Esophagus muscularis mucosa (tissue), 4 donors: ENCODE measurements at places on chromosomes 3 and 15. TPM values are rescaled to one million over a fixed set of nuclear protein-coding genes. Genes with fewer than 3 reads are reported as not detected.

GRCh38 chr3:155239960-155240359 lies 53.5 kb downstream of the STRIT1 start:
- no peak for DNase-seq

- peak; percentile 84 for DNase-seq
These were observed 55.2 kb upstream of the CHRNA7 start for GRCh38 chr15:31974855-31975829.

DNA sequence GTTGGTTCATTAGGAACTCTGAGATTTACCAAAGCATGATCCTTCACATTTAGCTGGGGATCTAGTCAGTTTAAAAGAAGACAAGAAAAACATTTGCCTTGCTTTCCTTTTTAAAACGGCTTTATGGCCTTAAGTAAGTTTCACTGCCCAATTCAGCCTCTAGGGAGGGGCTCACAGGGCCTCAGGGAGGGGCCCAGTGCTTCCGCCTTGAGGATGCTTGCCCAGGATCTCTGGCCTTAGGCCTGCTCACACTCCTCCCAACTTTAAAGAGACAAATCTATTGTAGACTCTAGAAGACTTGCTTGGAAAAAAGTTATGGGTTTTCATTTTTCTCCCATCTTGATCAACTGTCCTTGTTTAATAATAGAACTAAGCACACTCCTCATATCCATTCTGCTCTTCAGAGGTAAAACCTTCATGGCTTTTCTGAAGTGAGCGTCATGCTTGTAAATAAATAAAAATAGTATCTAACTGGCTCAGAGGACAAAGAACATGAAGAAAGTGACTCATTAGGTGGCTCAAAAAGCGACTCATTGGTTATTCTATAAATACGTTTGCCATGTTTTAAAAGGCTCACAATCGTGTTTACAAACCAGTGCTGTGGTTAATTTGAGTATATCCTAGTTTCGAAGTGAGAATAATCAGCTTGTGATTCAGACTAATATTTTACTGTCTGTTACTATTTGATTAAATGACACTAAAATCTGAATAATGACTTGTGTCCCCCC lies 13.7 kb downstream of the PDHB start:
- no peak for DNase-seq

DNA sequence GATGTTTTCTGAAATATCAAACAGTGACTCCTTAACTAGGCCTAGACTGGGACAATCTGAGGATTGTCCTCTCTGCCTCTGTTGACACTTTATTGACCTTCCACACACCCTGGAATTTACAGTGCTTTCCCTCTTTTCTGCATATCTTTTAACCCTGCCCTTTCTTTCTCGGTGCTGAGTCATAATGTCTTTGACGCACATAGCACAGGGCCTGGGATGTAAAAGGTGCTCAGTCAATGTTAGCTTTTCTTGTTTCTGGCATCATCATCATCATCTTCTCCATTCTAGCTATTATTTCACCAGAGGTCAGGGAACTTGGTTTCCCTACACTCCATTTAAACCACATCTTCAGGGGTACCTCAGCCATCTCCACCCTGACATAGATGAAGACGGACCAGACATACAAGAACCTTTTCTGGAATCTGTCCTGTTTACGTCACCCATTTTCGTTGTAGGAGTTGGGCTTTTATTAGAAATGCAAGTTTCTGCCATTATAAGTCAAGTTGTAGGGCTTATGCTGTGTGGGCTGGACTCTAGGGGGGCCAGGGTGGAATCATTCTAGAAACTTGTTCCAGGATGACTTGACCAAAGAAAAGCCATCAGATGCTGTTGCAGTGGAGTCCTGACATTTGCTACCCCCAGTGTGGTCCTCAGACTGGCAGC lies 46.6 kb downstream of the ZBTB38 start:
- DNase-seq: no peak

DNA sequence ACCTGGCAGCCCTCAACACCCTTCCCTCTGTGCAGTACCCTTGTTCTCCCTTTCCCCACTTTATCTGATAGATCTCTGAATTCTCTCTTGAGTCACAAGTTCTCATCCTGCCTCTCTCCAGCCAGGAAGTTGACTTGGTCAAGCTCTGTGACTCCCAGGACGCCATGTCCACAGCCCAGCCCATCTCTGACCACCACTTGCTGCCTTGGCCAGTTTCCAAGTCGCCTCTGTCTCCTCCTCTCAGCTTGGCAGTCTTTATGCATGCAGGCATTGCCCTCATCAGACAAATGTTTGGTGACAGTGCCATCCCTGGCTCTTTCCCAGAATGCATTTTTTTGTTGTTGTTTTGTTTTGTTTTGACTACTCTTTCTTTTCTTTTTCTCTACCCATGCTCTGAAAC lies 25.7 kb downstream of the ZNF35 start:
- no peak for DNase-seq

GRCh38 chr3:58884453-58884852 lies 165.4 kb downstream of the CFAP20DC start:
- DNase-seq: no peak

DNA sequence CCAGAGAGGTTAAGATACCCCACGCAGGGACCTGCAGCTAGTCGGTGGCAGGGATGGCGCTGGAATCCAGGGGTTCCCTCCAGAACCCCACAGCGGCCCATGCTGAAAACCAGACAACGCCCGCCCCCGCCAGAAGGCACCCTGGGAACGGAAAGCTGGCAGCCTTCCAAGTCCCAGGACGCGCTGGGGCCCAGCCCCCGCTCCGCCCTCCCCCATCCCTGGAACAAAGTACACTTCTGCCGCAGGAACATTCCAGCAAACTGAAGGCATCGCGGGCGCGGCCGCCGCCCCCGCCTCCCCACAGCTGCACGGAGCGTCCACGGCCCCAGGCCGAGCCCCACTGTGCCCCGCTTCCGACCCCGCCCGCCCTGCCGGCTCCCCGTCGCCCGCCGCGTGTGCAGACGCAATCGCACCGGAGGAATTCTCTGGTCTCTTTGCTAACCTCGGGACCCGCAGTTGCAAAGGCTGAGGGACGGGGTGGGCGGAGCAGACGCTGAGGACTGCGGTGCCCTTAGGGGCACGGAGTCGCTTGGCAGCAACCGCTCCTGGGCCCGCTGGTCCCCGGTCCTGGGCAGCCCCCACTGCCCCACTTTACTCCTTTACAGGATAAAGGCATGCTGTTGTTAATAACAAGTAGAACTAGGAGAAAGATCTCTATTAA lies 44.8 kb upstream of the RNU6-1 start:
- DNase-seq: peak; percentile 94

GRCh38 chr3:9497821-9498565 lies 55.6 kb downstream of the LHFPL4 start:
- DNase-seq: no peak

DNA sequence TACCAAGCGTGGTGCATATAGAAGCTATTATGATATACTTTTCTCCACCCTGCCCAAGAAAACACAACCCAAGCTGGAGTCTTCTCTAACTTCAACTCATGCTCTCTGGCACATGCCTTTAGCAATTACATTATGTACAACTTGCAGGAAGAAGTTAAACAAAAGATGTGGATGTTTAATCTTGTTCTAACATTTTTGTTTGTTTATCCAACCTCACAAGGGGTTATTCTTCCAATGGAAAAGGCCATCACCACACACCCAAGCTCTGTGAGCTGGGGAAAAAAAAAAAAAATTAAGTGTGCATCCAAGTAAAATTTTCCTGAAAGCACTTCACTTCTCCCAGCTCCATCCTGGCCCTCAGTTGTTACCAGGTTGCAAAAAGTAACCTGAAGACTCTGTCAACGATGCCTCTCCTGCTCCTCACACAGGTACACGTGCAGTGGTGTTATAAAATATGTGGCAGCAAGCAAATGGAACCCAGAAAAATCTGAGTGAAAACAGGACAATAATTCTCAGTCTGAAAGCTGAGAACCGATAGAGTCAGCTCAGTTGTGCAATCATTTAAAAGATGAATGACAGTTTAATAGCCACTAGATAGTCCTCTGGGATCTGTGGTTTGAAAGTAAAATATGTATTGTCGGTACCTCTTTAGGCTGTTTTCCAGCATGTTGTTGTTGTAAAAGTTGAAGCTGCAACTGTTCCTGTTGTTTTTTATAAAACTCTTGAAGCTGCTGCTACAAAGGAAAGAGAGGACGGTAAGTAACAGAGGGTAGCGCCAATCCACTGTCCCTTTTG lies 531.4 kb downstream of the FOXP1 start:
- DNase-seq: peak; percentile 31

GRCh38 chr3:36957063-36957462 lies 12.2 kb upstream of the TRANK1 start:
- DNase-seq: no peak

GRCh38 chr3:104069114-104069513 lies 1297.6 kb upstream of the ALCAM start:
- DNase-seq: no peak

GRCh38 chr3:14335774-14336748 lies 66.3 kb upstream of the SLC6A6 start:
- no peak for DNase-seq

- DNase-seq: no peak
These were observed 109.3 kb downstream of the SHQ1 start for GRCh38 chr3:72738752-72739530.

FOXB1 gene
- not detected for total RNA-seq

TRAT1 gene
- not detected for total RNA-seq
